ENCODE measurements at places on chromosomes 13 and 19.
A peak's percentile ranks its signal among the peaks of the same experiment; 100 is the strongest.

GRCh38 chr19:45087531-45087930, 5.4 kb upstream of the PPP1R37 start:
- no peaks in the 10 kb centered on the region for H3K4me1 ChIP-seq
- H3K27me3 ChIP-seq, result no peaks in the 10 kb centered on the region
- no peak overlapping the region for H3K27ac ChIP-seq
- peaks cover 8% of the 10 kb centered on the region for H3K36me3 ChIP-seq
- DNase-seq, result no peak

DNA sequence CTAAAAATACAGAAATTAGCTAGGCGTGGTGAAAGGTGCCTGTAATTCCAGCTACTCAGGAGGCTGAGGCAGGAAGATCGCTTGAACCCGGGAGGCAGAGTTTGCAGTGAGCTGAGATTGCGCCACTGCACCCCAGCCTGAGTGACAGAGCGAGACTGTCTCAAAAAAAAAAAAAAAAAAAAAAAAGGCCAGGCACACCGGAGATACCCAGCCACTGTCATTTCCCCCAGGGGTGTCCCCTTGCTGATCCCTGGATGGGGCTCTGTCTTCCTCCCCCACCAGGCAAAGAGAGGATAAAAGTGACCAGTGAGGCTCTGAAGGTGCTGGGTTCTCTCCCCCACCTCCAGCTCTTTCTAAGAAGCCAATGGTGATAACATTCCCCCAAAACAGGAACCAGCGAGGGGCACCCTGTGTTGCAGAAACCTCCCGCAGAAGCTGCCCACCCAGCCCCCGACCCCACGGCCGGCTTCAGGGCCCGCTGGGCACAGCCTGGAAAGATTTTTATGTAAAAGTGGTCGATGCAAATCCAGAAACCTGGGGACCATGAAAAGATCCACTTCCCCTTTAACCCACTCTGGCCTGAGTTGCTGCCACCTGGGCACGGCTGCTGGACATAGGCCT, 61.4 kb upstream of the KLF2 start:
- peaks cover 24% of the 10 kb centered on the region for H3K4me1 ChIP-seq
- no peak overlapping the region for H3K4me3 ChIP-seq
- no peak for DNase-seq
- H3K27ac ChIP-seq, result no peak overlapping the region
- no peaks in the 10 kb centered on the region for H3K36me3 ChIP-seq

GRCh38 chr13:111123649-111124048, 8.5 kb downstream of the ARHGEF7 start:
- no peak overlapping the region for H3K4me3 ChIP-seq
- DNase-seq, result no peak
- H3K27me3 ChIP-seq, result no peaks in the 10 kb centered on the region
- H3K36me3 ChIP-seq, result no peaks in the 10 kb centered on the region
- H3K27ac ChIP-seq, result no peak overlapping the region

- no peaks in the 10 kb centered on the region for H3K36me3 ChIP-seq
- H3K27ac ChIP-seq, result peak overlapping the region; percentile 37
- H3K27me3 ChIP-seq, result no peaks in the 10 kb centered on the region
- peak overlapping the region; percentile 9 for H3K4me3 ChIP-seq
- H3K4me1 ChIP-seq, result peaks cover 4% of the 10 kb centered on the region
These were observed 19.6 kb downstream of the HMGB1 start for GRCh38 chr13:30446126-30446500.

DNA sequence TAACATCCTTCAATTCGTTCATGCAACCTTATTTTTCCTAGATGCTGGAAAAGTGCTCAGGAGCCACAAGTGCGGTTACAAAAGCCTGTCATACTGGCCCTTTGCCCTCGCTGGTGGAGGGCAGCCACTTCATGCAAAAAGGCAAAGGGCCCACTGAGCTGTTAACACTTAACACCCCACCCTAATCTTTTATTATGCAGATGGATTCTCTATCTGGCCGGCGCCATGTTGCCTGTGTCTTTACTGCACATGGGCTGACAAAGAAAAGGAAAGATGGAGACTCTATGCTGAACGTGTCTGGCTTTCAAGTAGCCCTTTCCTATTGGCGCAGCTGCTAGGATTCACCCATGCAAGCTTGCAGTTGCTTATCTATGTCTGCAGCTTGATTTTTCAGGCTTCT, 10.8 kb downstream of the OR7D2 start:
- H3K36me3 ChIP-seq, result no peaks in the 10 kb centered on the region
- no peak overlapping the region for H3K4me3 ChIP-seq
- H3K27ac ChIP-seq, result no peak overlapping the region
- no peaks in the 10 kb centered on the region for H3K27me3 ChIP-seq
- H3K4me1 ChIP-seq, result no peaks in the 10 kb centered on the region
- no peak for DNase-seq

DNA sequence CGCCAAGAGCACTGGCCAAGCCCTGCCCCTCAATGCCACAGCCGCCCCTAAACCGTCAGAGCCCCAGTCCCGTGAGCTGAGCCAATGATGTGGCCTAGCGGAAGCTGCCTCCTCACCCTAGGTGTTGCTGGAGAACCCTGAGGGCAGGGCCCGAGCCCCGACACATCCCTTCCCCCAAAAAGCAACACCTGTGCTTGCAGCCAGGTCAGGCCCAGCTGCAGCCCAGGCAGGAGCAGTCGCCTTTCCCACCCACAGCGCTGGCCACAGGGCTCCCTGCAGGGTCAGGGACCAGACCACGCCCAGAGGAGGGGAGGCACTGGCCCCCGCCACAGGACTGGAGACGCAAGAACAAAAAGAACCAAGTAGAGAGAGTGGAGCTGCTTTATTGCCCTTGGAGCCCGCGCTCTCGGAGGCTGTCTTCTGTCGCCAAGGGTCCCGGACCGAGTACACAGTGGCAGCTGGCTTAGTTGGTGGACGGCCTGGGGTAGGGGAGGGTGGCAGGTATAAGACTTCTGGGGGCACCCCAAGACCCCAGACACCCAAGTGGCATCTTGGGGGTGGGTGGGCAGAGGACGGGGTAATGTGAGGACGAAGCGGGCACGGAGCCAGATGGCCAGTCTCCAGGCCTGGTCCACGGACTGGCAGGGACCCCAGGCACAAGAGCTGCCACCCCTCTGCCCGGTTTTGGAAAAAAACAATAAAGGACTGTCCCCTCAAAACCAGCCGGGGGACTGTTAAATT, 3.3 kb downstream of the P2RY11 start:
- no peak for DNase-seq
- H3K4me3 ChIP-seq, result no peak overlapping the region
- peaks cover 54% of the 10 kb centered on the region for H3K36me3 ChIP-seq
- H3K27ac ChIP-seq, result no peak overlapping the region
- peaks cover 20% of the 10 kb centered on the region for H3K4me1 ChIP-seq
